ENCODE measurements at places on chromosomes 5 and 9.
A peak's percentile ranks its signal among the peaks of the same experiment; 100 is the strongest.

DNA sequence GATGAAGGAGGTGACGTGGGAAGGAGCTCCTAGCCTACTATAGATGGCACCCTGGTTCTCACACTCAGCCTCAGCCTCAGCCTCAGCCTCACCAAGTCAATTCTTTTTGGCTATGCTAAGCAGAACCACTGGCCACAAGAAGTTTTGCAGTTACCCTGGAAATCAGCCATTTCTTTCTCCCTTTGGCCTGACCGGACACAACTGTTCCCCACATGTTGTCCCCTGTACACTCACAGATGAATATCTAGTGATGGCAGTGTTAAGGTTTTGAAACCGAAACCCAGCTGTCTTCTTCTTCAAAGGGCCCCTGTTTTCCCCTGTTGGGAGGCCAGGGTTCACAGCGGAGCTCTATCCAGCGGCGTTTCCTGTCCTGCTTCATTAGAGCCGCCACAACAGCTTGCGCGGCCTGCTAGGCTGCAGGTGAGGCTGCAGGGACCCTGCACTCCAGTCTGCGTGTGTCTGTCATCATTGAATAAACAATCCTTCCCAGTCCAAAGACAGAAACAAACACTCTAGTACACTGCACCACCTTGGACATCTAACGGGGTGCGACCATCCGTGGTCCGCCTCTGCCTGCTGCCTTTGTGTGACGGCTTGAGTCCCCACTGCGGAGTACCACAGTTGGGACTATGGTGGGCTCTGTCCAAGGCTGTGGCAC, 250.5 kb downstream of the DENND1A start:
- DNase-seq, result no peak

GRCh38 chr5:131282235-131282634, 18.4 kb downstream of the CDC42SE2 start:
- DNase-seq, result no peak

DNA sequence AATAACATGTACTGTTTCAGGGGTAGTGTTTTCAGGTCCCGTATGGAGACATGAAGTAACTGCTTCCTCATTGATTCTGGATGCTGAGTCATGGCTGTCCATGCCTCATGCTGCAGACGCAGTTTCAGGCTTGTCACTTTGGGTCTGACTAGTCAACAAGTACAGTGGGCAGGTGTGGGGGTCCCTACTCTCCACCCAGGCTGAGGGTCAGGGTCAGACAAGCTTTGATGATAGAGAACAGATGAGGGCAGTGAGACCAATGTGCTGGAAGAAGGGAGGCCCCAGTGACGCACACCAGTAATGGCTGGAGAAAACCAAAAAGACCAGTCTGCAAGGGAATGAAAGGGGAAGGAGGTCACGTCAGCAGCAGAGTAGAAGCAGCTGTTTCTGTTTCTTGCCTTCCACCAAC, 80.0 kb upstream of the NFIL3 start:
- no peak for DNase-seq

GRCh38 chr5:94522117-94522516, 96.3 kb downstream of the KIAA0825 start:
- no peak for DNase-seq

GRCh38 chr5:96008987-96009647, 47.5 kb upstream of the ELL2 start:
- no peak for DNase-seq

GRCh38 chr9:89642789-89643188, 38.0 kb downstream of the GADD45G start:
- DNase-seq, result no peak

GRCh38 chr5:116090302-116090701, 5.5 kb downstream of the COMMD10 start:
- no peak for DNase-seq

DNA sequence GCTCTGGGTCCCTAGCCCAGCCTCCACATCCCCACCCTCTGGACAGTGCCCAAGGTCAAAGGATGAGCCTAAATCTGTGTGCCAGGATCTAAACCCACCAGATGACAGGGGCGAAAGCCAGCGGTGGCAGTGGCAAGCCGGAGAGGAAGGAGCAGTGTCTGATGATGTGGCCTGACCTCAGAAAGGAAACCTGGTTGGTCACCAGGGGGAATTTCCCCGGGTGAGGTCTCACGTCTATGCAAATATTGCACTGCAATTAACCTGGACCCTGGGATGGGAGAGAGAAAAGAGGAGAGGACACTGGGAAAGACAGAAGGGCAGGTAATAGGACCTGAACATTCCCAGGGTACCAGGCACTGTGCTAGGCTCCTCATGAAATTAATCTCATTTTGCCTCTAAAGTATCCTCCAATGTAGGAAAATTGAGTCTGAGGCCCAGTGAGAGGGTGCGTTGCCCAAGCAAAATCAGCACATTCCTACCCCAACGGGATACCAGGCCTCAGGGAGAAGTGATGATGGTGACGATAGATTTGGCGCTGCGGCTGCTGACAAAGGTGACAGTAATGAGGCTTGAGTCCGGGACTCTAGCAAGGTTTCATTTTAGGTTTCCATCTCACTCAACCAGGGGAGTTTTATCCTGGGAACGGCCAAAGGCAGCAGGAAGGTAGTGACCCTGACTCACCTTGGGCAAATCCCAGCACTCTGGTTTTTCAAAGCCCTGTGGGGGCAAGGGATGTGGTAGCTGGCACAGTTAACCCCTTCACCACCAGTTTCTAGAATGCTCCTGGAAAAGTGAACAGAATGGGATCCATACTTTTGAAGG, 13.4 kb upstream of the TNIP1 start:
- DNase-seq, result no peak

DNA sequence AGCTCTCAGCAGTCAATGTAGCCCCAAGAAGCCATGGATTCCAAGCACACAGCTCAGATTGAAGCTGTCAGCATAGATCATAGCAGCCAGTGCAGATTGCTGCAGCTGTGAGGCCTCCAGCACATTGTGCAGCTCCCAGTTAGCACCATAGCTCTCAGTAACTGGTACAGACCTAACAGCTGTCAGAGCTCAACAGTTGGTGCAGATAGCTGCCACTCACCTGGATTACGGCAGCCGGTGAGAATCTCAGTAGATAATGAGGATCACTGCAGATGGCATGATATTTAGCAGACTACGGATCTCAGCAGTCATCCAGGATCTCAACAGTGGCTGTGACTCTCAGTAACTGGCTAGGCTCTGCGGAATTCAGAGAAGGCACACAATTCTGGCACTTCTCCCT, 500.4 kb downstream of the TUSC1 start:
- DNase-seq, result no peak

DNA sequence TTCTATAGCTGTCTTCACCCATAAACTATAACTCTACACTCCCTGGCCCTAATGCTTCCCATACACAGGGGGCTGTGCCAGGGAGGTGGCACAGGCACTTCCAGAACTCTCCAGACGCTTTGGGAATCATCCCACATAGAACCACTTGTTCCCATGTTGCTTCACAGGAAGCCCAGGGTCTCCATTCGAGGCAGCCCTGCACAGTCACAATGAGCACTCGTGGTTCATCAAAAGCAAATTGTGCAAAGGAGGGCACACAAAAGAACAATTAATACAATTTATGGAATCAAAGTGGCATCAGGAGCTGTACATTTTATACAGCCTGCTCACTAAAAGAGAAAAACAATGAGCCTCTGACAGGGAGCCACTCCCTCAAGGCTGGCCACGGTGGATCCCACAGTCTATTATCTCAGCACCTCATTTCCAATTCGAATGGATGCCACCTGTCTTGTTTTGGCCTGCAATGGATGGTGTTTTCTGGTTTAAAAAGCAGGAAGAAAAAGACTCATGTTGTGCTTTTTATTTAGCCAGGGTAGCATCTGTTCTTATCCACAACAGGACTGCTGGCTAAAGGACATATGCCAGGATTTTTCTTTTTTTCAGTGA, 354.8 kb downstream of the ENC1 start:
- no peak for DNase-seq

DNA sequence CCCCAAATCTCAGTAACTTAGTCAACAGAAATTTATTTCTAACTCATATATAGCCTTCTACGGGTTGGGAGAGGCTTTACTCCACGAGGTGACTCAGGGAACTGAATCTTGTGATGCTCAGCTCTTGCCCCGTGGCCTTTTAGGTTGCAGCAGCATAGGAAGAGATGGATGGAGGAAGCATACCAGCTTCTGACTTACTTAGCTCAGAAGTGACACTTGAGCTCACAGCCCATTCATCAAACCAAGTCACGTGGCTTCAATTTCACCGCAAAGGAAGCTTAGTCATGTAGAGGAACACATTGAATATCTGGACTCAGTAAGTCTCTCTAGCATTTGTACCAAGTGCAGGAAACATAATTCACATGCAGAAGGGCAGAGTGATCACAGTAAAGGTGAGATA, 124.1 kb upstream of the KCNN2 start:
- no peak for DNase-seq

DNA sequence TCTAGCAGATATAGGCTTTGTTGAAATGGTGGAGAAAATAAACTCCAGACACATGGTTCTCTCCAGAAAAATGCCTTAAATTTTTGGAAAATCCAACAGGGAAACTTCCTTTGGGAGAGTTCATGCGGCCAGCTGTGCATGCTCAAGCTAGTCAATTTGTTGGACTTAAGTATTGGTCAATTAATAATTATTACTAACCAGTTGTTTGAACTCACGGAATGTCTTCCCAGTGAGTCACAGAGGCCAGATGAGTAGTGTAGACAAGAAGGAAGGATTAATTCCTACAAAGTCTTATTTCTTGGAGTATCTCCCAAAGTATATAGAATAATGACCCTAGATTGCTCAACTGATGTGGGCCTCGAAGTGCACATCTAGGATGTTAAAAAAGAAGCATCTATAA, 103.6 kb downstream of the MACIR start:
- no peak for DNase-seq

DNA sequence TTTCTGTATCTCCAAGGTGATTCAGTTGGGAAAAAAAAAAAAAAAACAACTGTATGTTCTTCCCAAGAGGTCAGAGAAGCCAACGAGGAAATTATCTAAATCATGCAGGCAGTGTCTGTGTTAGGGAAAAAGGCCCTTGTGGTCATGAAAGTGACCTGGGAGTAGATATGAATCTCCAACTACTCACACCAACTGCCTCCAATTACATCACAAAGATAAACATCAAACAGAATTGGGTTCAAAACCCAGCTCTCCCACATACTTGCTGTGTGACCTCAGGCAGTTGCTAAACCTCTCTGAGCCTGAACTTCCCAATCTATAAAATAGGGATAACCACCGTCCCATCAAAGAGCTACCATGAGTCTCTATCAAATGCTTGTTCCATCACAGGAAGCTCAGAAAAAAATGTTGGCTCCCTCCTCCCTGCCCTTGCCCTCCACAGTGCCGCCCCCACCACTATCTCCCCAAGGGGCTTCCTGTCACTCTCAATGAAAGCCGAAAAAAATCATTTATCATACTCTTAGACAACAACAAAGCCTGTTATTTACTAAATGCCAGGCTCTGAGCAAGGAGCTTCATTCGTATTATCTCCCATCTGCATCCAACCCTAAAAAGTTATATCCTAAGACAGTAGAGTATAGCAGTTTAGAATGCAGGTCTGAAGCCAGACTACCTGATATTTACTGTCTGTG, 42.9 kb downstream of the CDK5RAP2 start:
- no peak for DNase-seq

DNA sequence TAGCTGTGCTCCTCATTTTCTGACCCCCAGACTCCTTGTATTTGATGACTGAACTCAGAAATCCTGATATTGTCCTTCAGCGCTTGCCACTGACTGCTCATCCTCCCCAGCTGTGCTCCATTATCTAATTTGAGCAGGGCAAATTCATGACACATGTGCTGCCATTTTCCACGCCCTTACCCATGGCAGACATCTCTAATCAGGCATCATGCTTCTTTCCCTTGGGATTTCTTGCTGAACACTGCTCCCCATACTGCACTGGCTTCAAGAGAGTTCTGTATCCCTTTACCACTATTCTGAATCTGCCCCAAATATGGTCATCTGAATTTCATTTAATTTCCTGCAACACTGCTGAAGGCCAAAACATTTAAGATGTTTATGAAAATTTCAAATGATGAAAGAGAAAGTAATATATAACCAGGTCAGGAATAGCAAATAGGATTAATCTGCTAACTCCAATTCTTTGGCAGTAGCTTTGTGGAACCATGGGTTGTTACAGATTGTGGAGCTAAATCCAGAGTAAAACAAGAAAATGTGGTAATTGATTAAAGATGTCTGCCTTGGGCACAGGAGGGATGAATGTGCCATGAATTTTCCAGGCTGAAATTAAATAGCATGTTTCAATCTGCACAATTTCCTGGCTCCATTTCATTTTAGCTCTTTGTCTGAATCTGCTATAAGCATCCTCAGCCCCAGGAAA, 93.6 kb downstream of the CYFIP2 start:
- no peak for DNase-seq

- no peak for DNase-seq
Observed at GRCh38 chr5:77029376-77029885, 773 bp upstream of the AGGF1 start.

- DNase-seq, result no peak
Observed at GRCh38 chr5:142609142-142609541, 76.7 kb downstream of the FGF1 start.

DNA sequence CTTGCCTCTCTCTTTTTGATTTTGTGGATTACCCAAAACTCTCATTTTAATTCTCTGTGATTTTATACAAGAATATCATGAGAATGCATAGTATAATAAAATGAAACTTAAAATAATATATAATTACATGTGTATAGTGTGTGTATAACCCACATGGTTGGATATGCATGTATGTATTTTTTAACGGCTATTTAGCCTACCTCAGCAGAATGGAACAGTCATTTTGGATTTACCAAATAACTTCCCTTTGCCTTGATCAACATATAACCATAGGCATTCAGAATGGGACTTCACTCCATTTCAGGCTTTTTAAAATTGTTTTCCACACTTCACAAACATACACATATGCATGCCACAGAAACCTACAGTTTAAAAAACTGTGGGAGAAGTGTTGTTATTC, 161.2 kb downstream of the SLF1 start:
- no peak for DNase-seq

- no peak for DNase-seq
Observed at GRCh38 chr5:82885627-82886389, 191.4 kb downstream of the TMEM167A start.

DNA sequence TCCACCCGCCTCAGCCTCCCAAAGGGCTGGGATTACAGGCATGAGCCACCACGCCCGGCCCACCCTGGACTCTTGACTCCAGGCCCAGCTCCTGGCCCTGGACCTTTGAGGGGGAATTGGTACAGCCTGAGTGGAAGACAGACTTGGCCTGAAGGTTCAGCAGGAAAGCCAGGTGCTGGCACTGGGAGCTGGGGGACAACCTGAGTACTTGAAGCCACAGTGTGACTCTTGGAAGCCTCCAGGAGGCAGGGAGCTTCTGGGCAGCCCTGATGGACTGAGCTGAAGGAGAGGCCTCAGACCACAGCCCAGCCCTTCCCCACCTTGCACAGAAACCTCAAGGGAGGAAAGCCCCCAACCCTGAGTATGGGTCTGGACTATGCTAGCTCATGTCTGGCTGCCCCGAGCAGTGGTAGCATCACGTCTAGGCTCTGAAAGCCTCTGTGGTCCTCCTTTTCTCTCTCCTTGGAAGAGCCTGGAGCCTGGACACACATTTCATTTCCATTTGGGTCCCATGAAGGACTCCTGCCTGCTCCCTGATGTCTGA, 54.1 kb downstream of the RASGEF1C start:
- no peak for DNase-seq

GRCh38 chr5:65142016-65142415, 339.7 kb downstream of the ADAMTS6 start:
- peak; percentile 50 for DNase-seq

All from NCI-H1930 (cell line).